SJSA1 (cell line): ENCODE measurements at places on chromosomes 5 and 9. TPM values are rescaled to one million over a fixed set of nuclear protein-coding genes. Genes with fewer than 3 reads are reported as not detected.

GRCh38 chr9:127927201-127927987, 3.2 kb downstream of the PIP5KL1 start:
- H3K4me1 ChIP-seq: peaks cover 40% of the 10 kb centered on the region
- no peaks in the 10 kb centered on the region for H3K36me3 ChIP-seq
- no peak overlapping the region for H3K27ac ChIP-seq
- no peaks in the 10 kb centered on the region for H3K27me3 ChIP-seq
- no peak overlapping the region for H3K4me3 ChIP-seq

DNA sequence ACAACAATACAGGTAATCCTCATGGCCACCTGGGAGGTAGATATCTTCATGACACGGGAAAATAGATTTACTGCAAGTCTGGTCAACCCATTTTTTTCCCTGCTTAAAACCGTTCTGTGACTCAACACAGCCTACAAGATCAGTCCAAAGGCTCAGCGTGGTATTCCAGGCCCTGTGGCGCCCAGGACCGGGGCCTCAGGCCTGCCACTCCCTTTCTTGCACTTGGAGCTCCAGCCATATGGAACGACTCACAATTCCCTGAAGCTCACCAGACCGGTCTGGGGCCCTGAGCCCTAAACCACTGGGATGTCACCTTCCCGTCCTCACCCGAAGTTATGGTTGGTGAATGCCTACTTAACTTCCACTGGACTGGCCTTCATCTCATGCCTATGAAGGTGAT, 6.5 kb upstream of the MLANA start:
- no peaks in the 10 kb centered on the region for H3K27me3 ChIP-seq
- H3K36me3 ChIP-seq: no peaks in the 10 kb centered on the region
- no peak overlapping the region for H3K4me3 ChIP-seq
- DNase-seq: no peak

DNA sequence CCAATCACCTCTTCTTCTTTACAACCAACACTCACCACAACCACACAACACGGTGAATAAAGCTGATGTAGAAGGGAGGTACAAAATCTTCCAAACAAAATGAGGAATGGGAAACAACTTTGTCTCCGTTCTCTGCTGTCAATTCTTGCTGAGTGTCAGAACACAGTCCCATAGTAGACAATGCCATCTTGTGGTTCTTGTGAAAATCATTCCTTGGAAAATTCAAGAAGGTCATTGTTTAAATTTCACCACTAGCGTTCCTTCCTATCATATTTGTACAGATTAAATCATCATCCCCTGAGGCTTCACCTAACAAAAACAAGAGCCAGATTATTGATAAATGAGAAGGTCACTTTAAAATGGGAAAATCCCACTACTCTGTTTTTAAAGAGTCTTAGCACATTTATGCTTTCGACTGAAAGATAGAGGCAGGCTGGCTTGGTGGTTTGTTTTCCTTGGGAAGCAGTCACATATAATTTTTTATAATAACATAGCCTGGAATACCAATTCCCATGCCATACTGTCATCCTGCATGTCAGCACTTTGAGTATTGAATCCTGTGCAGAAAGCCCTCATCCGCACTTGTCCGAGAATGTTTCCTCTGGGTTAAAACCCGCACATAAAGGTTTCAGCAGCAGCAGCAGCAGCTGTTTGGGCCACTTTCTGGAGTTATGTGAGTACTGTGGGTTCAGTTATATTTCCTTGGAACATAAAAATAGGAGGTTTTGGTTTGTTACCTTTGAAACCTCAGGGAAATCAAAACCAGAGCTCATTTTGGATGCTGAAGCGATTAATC, 395.0 kb upstream of the SMARCA2 start:
- no peak for DNase-seq
- no peak overlapping the region for H3K27ac ChIP-seq
- no peaks in the 10 kb centered on the region for H3K4me1 ChIP-seq
- no peak overlapping the region for H3K4me3 ChIP-seq
- H3K27me3 ChIP-seq: no peaks in the 10 kb centered on the region
- H3K36me3 ChIP-seq: no peaks in the 10 kb centered on the region

- H3K27me3 ChIP-seq: no peaks in the 10 kb centered on the region
- H3K4me3 ChIP-seq: no peak overlapping the region
- no peaks in the 10 kb centered on the region for H3K36me3 ChIP-seq
- DNase-seq: no peak
- H3K4me1 ChIP-seq: no peaks in the 10 kb centered on the region
Observed at GRCh38 chr5:115963566-115963965, 1.3 kb downstream of the LVRN start.

DNA sequence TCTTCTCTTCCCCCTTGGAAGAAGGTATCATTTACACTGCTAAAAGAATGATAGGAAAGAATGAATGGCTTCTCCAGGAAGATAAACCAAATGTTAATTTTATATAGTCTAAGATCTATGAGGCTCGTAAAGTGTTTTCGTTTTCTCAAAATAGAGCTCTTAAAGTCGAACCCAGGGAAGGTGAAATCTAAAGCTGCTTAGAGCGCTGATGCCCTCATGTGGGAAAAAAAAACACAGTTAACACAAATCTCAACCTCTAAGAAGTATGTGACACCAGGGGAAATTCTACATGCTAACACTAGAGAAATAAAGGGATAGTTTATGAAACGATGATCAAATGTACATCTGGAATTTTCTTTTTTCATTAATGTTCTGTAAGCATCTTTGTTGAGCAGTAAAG, 257.9 kb downstream of the RASEF start:
- no peak overlapping the region for H3K27ac ChIP-seq
- no peak for DNase-seq
- no peaks in the 10 kb centered on the region for H3K36me3 ChIP-seq
- peaks cover 7% of the 10 kb centered on the region for H3K4me1 ChIP-seq

- H3K27ac ChIP-seq: no peak overlapping the region
- no peaks in the 10 kb centered on the region for H3K4me1 ChIP-seq
- no peaks in the 10 kb centered on the region for H3K27me3 ChIP-seq
- no peak overlapping the region for H3K4me3 ChIP-seq
Observed at GRCh38 chr9:117555964-117556629, 141.2 kb upstream of the ASTN2 start.

DNA sequence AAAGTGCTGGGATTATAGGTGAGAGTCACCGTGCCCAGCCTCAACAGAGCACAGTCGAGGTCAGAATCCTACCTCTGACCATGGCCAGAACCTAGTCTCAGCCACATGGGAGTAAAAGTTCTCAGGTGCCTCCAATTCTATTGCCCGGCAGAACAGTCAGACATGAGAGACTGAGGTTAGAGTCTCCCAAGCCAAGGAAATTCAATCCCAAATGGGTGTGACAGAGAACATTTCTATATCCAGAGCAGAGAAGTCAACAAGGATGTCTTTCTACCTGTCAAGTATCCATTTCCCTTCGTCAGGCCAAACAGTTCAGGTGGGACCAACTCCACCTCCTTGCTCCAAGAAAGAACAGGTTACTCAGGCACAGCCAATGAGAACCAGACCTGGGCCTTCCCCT, 10.5 kb downstream of the ANXA6 start:
- H3K4me3 ChIP-seq: no peak overlapping the region
- H3K27me3 ChIP-seq: no peaks in the 10 kb centered on the region
- H3K4me1 ChIP-seq: no peaks in the 10 kb centered on the region
- no peak overlapping the region for H3K27ac ChIP-seq
- H3K36me3 ChIP-seq: peaks cover 94% of the 10 kb centered on the region

DNA sequence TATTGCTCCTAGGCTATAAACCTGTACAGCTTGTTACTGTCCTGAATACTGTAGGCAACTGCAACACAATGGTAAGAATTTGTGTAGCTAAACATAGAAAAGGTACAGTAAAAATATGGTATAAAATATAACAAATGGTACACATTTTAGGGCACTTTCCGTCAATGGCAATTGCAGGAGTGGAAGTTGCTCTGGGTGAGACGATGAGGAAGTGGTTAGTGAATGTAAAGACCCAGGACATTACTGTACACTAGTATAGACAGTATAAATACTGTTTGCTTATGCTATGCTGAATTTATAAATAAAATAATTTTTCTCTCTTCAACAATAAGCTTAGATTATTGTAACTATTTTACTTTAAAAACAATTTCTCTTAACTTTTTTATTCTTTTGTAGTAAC, 15.6 kb upstream of the ADRB2 start:
- no peaks in the 10 kb centered on the region for H3K27me3 ChIP-seq
- no peak for DNase-seq
- no peak overlapping the region for H3K27ac ChIP-seq
- peaks cover 6% of the 10 kb centered on the region for H3K4me1 ChIP-seq

DNA sequence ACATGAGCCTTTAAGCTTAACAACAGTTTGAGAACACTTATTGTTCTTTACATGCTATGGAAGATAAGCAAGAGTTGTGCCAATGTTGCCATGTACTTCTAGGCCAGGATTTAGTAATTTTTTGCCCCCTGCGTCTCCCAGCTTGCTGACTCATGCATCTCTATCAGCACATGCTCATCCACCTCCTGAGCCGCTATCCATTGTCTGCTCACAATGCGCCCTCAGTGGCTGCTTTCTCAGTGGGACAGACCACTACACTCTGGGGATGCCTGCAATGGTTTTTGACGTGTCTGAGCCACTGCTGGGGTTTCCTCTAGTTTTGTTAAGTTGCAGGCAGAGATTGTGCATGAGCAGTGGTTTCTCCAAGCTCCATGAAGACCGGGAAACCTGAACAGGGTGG, 50.9 kb upstream of the PHF2 start:
- no peaks in the 10 kb centered on the region for H3K4me1 ChIP-seq
- H3K36me3 ChIP-seq: peaks cover 40% of the 10 kb centered on the region
- no peak overlapping the region for H3K4me3 ChIP-seq
- H3K27me3 ChIP-seq: no peaks in the 10 kb centered on the region

Gene ELOVL7
- total RNA-seq: 0.05 TPM in 1 of 2 replicates, not detected in the other

GRCh38 chr5:8729437-8729836, 816.4 kb downstream of the SEMA5A start:
- H3K4me3 ChIP-seq: no peak overlapping the region
- no peaks in the 10 kb centered on the region for H3K27me3 ChIP-seq
- H3K4me1 ChIP-seq: peaks cover 45% of the 10 kb centered on the region
- DNase-seq: peak; percentile 67

- peaks cover 24% of the 10 kb centered on the region for H3K4me1 ChIP-seq
- H3K27me3 ChIP-seq: no peaks in the 10 kb centered on the region
- DNase-seq: no peak
- no peak overlapping the region for H3K4me3 ChIP-seq
- no peak overlapping the region for H3K27ac ChIP-seq
- peaks cover 80% of the 10 kb centered on the region for H3K36me3 ChIP-seq
Observed at GRCh38 chr9:127530206-127530941, 79.1 kb downstream of the LRSAM1 start.

DNA sequence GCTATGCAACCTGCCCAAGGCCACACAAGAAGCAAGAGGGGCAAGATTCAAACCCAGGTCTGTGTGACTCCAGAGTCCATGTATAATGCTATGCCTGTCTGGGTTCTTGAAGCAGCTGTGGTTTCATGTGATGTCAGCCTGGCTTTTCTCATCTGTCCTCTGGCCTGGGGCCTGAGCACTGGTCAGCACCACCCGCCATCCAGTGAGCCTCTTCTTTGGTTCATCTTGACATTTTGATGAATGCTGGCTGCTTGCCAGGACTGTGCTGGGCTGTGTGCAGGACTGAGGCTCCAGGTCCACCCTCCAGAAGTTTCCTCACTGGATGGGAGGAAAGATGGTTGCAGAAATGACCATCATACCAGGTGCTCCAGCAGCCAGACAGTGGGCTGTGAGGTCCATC, 61.5 kb downstream of the TSTD2 start:
- H3K27ac ChIP-seq: no peak overlapping the region
- no peak overlapping the region for H3K4me3 ChIP-seq
- no peaks in the 10 kb centered on the region for H3K4me1 ChIP-seq
- 0 out of 2 replicates have a peak, but pooled peaks cover 1% of the 10 kb centered on the region for H3K27me3 ChIP-seq

Gene DBH
- total RNA-seq: not detected in 2 replicates

Gene LCNL1
- total RNA-seq: not detected in 2 replicates

GRCh38 chr5:102481054-102481715, 17.6 kb downstream of the SLCO6A1 start:
- no peak overlapping the region for H3K4me3 ChIP-seq
- no peak for DNase-seq
- no peaks in the 10 kb centered on the region for H3K36me3 ChIP-seq
- H3K27ac ChIP-seq: no peak overlapping the region
- H3K4me1 ChIP-seq: no peaks in the 10 kb centered on the region

Gene GRM6
- total RNA-seq: not detected in 2 replicates
